ENCODE measurements at places on chromosomes 1 and 21.

- DNase-seq = no peak
These were observed at the start of gene SYT6 for GRCh38 chr1:114153261-114154145. Gene SYT6, minus strand, starts transcription at chr1:114153869. Its CDS starts 97 bp downstream, at chr1:114153772.

GRCh38 chr1:194629011-194629410 is 1442.6 kb upstream of the B3GALT2 start:
- no peak for DNase-seq

- DNase-seq = no peak
These were observed 15.6 kb downstream of the SH3BP5L start for GRCh38 chr1:248810000-248810726.

GRCh38 chr1:203996126-203996525 is 76.8 kb upstream of the SOX13 start:
- peak; percentile 11 for DNase-seq

DNA sequence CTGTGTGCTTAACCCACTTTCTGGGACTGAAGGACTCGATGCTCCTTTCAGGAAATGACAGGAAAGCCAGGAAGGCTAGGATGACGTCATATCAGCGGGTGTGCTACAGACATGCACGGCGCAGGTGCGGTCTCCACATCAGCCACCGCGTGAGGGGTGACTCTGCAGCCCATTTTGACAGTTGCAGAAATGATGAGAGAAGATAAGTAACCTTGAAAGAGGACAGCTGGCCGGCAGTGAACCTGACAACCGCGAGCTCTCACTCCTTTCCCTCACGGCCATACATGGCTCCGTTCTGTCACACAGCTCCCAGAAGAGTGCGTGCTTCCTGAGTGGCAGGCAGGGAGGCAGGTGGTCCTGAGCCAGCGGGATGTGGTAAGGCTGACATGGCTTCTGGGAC is 1.7 kb upstream of the KRTAP10-5 start:
- DNase-seq = no peak

- DNase-seq = no peak
These were observed 1.0 kb downstream of the C1orf115 start for GRCh38 chr1:220691053-220691684.

GRCh38 chr1:233016798-233017197 is 66.4 kb downstream of the NTPCR start:
- DNase-seq = no peak

DNA sequence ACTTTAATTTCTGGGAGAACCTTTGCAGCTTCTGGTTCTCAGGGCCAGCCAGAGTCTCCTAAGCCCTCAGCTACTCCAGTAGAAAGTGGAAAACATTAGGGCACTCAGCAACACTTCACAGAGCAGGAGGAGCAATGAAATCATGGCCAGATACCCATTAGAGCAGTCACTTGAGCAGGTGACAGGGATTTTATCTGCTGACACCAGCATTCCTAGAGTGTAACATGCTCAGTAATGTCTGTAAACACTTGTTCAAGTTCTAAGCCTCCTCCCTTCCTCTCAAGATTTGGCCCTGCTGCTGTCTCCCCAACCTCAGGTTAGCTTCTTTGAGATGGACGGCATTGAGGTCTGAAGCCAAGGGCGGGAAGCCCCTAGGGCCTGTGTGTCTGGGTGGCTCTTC is 218.0 kb downstream of the GRIK3 start:
- no peak for DNase-seq

- DNase-seq = no peak
These were observed 115.3 kb downstream of the RUNX1 start for GRCh38 chr21:34933609-34934335.

DNA sequence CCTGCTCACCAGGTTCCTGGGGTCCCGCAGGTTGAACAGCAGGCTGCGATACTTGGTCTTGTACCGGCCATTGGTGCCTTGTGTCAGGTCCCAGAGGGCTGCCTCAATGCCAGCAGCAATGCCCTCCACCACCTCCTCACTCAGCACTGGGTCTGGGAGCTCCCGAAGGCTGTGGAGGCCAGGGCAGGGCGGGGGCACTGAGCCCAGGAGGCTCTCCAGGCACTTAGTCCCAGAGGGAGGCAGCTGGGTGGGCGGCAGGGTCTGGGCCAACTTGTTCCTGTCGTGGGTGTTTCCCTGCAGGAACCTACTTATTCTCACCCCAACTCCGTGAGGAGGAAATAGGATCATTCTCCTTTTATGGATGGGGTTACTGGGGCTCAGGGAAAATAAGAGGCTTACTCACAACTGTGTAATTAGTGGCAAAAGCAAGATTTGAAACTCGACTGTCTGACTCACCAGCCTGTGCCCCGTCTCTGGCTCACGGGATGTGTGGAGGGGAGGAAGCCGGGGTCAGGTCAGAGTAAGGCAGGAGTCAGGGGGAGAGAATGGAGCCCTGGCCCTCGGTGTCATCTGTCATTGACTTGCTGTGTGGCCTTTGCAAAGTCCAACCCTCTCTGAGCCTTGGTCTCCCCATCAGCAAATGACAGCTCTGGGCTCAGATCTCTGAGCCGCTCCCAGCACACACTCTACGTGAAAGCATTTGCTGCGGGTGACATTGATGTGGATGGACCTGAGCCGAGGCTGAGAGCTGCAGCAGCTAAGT is 17.2 kb downstream of the SPOCD1 start:
- peak; percentile 94 for DNase-seq

GRCh38 chr1:224123136-224123535 is 9.2 kb downstream of the FBXO28 start:
- DNase-seq = no peak

- no peak for DNase-seq
These were observed 192.6 kb upstream of the FGGY start for GRCh38 chr1:59104191-59104760.

GRCh38 chr1:226086776-226087175 is 24.3 kb downstream of the H3-3A start:
- no peak for DNase-seq

DNA sequence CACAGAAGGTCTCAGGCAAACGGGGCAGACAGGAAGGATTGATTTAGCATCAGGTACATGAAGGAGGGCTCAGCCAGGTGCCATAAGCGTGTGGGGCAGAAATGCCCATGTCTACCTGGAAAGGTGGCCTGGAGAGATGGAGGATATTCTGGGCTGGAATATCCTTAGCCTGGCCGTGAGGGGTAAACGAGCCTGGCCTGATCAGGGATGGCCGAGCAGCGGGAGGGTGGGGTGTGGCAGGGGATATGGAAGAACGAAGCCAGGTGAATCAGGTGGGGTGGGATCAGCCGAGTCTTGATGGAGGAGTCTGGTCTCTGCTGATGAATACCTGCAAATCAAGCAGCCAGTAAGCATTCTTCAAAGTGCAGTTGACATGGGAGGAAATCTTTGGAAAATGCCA is 35.5 kb upstream of the TTC22 start:
- no peak for DNase-seq

GRCh38 chr1:43982808-43983207 is 3.8 kb downstream of the B4GALT2 start:
- no peak for DNase-seq

DNA sequence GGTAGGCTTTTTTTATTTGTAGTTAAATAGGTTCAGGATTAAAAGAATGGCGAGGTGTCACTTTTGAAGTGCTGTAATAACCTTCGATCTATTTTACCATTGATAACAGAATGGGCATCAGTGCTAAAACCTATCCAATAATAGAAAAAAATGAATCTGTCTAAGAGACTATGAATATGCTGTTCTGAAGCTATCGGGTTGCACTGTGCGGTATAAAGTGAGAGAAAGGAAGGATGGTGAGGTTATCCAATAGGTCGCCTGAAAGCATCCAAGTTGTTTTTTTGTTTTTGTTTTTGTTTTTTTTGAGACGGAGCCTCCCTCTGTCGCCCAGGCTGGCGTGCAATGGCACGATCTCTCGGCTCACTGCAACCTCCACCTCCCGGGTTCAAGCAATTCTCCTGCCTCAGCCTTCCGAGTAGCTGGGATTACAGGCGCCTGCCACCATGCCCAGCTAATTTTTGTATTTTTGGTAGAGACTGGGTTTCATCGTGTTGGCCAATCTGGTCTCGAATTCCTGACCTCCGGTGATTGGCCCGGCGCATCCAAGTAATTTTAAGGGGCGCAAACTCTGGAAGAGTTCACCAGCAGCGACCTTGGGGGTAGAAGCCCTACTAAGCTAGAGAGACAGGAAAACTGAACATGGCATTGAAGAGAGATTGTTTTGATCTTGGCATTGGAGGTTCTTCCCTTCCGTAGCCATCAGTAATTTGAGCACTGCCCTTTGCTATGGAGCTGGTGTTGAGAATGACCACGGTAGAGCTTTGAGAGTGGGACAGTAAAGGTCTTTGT is 8.7 kb upstream of the MDM4 start:
- peak; percentile 66 for DNase-seq

- no peak for DNase-seq
These were observed 43.5 kb downstream of the RRAGC start for GRCh38 chr1:38815903-38816627.

DNA sequence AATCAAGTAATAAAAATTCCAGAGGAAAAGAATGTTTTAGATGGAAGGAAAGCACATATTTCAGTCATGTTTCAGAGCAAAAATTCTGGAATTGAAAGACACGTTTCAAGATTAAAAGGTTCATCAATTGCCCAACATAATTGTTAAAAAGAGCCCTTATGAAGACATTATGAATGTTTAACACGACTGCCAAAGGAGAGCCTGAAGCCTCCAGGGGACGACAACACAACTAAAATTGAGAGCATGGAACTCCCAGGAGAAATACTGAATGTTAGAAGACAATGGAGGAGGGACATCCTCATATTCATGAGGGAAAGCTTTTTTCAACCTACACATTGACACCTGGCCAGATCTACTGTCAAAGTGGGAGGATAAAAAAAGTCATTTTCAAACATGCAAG is 16.0 kb downstream of the OR2T11 start:
- peak; percentile 62 for DNase-seq

DNA sequence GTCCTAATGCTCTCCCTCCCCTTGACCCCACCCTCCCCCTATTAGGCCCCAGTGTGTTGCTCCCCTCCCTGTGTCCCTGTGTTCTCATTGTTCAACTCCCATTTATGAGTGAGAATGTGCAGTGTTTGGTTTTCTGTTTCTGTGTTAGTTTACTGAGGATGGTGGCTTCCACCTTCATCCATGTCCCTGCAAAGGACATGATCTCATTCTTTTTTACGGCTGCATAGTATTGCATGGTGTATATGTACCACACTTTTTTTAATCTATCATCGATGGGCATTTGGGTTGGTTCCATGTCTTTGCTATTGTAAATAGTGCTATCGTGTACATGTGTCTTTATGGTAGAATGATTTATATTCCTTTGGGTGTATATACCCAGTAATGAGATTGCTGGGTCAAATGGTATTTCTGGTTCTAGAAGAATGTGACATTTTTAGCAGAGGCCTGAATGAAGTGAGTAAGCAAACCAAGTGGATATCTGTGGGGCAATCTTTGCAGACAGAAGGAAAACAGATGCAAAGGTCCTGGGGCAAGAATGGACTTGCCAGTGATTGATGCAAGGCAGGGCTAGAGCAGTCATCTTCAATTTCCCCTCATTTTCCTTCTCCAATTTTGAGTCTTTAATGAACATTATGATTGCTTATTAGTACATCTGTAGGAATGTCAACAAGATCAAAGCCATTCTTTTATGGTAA is 50.2 kb downstream of the UBE4B start:
- DNase-seq = no peak

GRCh38 chr1:99279525-99279924 is 15.2 kb downstream of the PLPPR4 start:
- DNase-seq = no peak

- no peak for DNase-seq
These were observed 35.1 kb upstream of the DIP2A start for GRCh38 chr21:46423546-46424038.

DNA sequence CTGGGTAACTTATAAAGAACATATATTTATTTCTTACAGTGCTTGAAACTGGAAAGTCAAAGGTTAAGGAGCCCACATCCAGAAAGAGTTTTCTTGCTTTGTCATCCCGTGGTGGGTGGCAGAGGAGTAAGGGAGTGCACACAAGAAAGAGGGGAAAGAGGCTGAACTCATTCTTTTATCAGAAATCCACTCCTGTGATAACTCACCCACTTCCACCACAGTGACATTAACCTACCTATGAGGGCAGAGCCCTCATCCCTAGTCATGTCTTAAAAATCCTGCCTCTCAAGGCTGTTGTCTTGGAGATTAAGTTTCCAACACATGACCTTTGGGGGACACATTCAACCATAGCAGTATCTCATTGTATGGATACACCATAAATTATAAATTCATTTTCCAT is 32.5 kb upstream of the RGS4 start:
- DNase-seq = no peak

DNA sequence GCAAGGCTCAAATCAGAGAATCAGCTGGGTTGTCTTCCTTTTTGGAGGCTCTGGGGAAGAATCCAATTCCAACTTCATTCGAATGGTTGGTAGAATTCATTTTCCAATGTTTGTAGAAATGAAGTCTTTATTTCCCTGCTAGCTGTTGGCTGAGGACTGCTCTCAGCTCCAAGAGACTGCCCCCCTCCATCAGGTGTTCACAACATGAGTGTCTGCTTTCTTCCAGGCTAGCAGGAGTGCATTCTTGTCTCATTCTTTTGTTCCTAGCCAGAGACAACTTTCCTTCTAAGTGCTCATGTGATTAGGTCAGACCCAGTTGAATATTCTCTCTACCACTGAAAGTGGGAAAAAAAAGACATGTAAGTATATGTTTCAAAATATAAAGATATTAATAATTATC is 95.2 kb downstream of the HLX start:
- DNase-seq = no peak

- DNase-seq = no peak
These were observed 21.3 kb downstream of the UBASH3A start for GRCh38 chr21:42424914-42425541.

DNA sequence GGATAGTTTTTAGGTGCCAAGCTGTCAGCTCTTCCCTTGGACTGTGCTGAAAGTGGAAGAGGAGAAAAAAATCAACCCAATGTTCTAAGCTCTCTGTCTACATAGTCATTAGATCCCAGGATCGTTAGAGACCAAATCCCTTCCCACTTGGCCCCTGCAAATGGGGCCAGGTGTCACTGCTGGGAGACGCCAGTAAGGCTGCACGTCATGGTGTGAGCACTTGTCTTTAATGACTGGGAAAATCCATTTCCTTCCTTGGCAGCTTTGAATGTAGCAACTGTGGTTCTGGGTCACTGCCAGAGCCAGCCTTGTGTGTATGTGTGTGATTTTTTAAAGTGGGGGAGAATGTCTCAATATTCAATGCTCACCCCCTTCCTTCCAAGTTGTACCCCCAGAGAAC is 59.9 kb downstream of the MAN1C1 start:
- DNase-seq = peak; percentile 57

DNA sequence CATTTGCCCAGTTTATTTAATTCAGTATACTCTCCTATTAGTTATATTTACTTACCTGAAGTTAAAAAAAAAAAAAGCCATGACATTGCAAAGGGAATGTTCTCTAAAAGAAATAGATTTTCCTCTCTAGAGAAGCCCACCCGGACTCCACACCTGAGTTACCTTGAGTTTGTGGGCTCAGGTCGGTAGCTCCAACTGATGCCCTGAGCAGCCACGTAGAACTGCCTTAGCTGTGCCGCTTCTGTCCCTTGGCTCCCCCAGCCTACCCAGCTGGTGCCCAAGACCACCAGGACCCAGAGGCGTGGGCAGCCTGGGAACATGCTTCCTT is 250 bp downstream of the F5 start:
- DNase-seq = no peak
